Activated CD4-positive, alpha-beta T cell treated with anti-CD3 and anti-CD28 coated beads, Interleukin-2, amount 50 U/mL, for 24 hours (primary cell): ENCODE measurements at places on chromosomes 6 and 20.

DNA sequence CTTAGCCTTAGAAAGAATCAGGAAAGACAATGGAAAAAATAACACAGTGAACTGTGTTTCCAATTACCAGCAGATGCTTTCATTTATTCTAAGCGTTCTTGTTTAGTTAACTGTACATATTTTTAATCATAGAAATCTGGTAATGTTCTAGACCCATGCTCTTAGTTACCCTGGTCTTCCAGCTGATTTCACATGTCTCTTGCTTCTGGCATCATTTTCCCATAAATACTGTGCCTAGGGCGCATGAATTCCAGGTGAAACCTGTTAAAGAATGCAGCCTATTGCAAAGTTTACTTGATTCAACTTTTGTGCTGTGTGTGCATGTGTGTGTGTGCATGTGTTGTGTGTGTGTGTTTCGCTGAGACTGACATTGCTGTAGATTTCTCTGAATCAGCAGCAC, 178.6 kb downstream of the PDE7B start:
- DNase-seq, result no peak

DNA sequence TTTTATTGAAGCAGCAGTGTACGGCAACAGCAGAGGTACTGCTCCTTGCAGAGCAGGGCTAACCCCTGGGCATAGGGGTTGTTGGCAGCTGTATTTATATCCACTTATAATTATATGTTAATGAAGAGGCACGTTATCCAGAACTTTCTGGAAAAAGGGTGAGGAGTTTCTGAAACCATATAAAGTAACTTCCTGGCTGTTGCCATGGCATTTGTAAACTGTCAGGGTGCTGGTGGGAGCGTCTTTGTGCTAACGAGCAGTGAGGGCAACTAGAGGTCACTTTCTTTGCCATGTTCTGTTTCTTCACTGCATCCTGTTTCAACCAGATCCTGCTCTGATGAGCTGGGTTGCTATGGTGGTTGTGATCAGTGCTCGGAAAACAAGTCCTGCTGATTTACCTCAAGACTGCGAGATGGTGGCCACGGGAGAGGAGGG, 11.1 kb upstream of the ARFGEF2 start:
- no peak for DNase-seq

DNA sequence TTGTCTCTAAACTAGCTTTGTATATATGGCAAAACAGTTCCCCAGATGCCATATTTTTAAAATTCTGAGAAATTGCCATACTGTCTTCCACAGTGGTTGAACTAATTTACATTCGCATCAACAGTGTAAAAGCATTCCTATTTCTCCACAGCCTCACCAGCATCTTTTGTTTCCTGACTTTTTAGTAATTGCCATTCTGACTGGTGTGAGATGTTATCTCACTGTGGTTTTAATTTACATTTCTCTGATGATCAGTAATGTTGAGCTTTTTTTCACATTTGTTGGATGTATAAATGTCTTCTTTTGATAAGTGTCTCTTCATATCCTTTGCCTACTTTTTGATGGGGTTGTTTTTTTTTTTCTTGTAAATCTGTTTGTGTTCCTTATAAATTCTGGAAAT, 1222.7 kb upstream of the CITED2 start:
- DNase-seq, result no peak

- no peak for DNase-seq
Measured at GRCh38 chr20:23114018-23114417, 27.9 kb upstream of the CD93 start.

DNA sequence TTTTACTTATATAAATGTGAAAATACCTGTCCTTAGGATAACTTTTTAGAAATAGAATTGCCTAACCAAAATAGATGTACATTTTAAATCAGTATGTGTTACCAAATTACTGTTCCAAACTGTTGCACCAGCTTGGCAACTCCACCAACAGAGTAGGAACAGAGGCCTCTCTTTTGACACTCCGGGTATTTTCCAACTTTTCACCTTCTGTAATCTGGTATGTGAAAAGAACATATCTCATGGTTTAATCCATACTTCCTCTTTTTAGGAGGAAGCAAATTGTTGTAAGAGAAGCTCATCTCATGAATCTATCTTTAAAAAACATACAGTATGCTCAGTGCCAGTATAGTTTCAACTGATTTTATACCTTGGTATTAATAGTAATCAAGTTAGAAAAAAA, 24.9 kb downstream of the RNF144B start:
- no peak for DNase-seq

DNA sequence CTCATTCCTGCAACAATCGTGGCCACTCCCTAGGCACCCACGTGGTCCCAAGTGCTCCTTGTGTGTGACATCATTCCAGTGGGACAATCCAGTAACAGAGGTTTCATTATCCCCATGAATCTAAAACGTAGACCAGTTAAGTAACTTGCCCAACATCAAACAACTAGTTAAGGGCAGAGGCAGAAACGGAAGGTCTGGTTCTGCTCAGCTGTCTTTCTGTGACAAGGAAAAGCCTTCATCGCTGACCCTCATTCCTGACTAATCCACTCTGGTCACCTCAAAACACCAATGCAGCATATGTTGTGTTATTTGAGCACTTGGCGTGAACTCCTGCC, 261.4 kb upstream of the JARID2 start:
- DNase-seq, result no peak

DNA sequence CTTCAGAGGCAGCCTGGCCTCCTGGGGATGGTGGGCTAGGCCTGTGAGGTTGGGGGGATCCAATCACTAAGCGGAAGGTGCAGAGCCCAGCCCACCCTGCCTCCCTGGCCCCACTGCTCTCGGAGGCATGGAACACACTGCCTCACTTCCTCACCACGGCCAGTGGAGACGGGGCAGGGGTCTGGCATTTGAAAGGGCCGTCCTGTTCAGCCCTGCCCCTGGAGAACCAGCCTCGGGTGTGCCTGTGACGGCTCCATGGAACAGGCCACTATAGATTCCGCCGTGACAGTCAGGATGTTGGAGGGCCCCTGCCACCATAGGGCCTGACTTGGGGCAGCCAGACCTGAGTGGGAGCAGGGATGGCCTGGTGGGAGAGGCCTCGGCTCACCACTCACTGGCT, 110.2 kb downstream of the DACT2 start:
- no peak for DNase-seq

GRCh38 chr6:2626401-2626800, 124.3 kb downstream of the MYLK4 start:
- no peak for DNase-seq

DNA sequence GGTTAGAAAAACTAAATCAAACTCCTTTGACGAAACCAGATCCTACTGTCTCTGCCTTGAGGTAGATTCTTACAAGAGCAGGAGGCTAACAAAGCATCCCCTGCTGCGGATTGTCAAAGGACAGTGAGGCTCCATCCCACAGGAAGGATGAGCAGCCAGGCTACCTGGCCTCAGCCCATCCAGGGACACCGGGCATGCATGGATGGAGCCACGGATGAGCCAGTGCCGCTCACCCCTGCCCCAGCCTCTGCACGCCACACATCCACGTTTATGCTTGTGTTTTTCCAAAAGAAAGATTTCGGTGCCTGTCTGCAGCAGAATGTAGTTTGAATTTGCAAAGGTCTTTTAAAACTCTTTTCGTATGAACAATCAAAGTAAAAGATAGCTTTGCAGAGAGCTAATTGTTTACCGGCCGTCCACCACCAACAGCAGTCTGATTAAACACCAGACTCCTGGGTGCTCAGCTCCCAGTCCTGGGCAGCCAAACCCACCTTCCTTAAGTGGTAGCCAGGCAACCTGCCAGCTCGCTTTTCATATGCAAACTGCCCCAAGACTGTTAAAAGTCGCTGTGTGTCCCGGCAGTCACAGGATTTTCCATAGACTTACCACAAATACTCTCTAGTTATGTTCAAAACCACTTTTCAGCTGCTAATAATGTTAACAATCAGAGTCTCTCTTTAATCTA, 999 bp downstream of the THBS2 start:
- no peak for DNase-seq

GRCh38 chr6:25336996-25337395, 57.8 kb downstream of the CARMIL1 start:
- no peak for DNase-seq
